Adipocyte (in vitro differentiated cells): ENCODE measurements at places on chromosomes 7 and 10.

- no peak for DNase-seq
Observed at GRCh38 chr7:108203537-108203936, 73.4 kb upstream of the LAMB4 start.

DNA sequence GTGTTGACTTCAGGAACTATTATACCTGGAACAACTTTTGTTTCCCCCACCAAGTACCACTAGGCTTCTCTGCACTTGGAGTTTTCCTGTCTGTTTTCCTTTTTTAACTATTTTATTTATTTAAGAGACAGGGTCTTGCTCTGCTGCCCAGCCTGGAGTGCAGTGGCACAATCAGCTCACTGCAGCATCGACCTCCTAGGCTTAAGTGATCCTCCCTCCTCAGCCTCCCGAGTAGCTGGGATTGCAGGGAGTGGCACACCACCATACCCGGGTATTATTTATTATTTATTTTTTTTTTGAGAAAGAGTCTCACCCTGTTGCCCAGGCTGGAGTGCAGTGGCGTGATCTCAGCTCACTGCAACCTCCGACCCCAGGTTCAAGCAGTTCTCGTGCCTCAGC, 2.1 kb upstream of the GIGYF1 start:
- no peak for DNase-seq

DNA sequence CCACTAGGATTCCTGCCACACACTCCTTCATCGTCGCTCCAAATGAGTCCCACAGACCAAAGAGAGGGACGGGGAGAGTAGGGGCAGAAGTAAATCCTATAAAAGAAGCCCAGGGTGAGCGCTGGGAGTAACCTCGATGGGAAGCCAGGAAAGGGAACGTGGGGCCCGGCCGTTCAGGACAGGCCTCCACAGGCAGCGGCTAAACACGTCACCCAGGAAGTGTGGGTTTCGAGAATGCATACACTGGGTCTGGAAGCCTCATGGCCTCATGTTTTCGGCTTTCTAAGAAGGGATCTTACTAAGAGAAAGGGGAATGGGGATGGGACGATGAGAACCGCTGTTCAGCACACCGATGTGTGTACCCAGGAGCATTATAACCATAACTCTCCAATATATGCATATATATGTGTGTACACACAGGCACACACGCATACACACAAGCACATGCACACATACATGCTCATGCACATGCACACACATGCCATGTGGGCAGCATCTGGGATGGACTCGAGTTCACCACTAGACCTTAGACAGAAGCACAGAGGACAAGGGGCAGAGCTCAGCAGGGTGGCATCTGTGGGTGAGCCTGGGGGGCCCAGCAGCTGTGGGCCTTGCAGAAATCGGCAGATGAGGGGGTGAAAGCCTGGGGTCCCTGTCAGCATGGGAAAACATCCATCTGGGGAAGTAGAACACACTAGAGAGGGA, 14.8 kb upstream of the CNPY1 start:
- no peak for DNase-seq

DNA sequence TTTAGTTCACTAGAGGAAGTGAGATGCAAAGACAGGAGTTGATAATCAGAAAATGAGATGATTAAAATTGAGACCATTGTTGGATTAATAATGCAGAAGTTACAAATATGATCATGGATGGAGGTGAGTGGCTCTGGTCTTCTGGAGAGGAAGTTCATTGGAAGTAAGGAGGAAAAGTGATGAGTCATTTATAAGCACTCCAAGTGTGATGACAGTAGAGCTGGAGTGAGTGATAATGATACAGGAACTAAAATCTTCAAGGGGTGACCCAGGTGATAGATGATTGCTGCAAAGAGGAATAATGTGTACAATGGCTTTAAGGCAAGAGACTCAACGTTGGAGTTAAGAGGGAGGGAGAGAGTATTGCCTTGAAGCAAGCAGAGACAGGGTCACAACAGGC, 20.7 kb downstream of the ZNF32 start:
- no peak for DNase-seq

DNA sequence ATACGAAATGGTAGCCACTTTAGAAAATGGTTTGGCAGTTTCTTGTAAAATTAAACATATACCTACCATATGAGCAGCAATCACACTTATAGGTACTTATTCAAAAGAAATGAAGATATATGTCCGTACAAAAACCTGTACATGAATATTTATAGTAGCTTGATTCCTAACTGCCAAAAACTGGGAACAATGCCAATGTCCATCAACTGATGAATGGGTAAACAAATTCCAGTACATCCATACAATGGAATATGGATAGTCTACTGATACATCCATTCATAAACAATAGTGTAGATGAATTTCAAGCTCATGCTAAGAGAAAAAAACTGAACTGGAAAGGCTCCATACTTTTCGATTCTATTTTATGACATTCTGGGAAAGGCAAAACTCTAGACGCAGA, 68.5 kb downstream of the AGK start:
- no peak for DNase-seq

- no peak for DNase-seq
Observed at GRCh38 chr10:35208536-35208935, 81.9 kb downstream of the CREM start.

GRCh38 chr7:43108255-43109011, 4.0 kb upstream of the HECW1 start:
- peak; percentile 73 for DNase-seq

DNA sequence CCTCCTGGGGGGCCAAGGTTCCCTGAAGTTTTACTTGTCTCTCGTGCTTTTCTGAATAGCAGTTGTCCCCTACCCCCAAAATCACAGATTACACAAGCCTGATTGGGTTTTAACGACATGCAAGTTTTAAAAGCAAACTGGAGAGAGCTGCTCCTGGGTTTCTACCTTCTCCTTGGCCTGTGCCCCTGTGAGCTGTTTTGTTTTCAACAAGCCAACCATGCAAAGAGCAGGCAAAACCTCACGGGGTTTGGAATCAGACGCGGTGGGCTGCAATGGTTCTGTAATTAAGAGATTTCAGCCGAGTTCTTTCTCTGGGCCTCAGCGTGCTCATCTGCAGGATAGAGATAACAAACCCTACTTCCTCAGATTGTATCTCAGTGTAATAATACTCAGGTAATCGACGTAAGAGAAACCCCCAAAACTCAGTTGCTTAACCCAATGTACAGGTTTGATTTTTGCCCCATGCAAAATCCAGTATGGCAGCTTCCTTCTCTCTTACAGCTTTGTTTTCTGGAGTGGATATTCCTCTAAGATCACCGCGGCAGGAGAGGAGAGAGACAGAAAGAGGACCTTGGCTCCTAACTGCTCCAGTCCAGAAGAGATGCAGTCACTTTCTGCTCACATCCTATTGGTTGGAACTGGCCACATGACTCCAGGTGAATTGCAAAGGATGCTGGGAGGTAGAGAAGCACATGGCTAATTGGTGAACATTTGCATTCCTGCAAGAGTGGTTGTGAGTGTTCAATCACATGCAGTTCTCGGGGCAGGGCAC, 42.0 kb downstream of the MYL10 start:
- no peak for DNase-seq

- no peak for DNase-seq
Observed at GRCh38 chr10:96918214-96919002, 86.3 kb downstream of the LCOR start.

- peak; percentile 82 for DNase-seq
Observed at GRCh38 chr7:44678471-44679179, 70.0 kb upstream of the ZMIZ2 start.

DNA sequence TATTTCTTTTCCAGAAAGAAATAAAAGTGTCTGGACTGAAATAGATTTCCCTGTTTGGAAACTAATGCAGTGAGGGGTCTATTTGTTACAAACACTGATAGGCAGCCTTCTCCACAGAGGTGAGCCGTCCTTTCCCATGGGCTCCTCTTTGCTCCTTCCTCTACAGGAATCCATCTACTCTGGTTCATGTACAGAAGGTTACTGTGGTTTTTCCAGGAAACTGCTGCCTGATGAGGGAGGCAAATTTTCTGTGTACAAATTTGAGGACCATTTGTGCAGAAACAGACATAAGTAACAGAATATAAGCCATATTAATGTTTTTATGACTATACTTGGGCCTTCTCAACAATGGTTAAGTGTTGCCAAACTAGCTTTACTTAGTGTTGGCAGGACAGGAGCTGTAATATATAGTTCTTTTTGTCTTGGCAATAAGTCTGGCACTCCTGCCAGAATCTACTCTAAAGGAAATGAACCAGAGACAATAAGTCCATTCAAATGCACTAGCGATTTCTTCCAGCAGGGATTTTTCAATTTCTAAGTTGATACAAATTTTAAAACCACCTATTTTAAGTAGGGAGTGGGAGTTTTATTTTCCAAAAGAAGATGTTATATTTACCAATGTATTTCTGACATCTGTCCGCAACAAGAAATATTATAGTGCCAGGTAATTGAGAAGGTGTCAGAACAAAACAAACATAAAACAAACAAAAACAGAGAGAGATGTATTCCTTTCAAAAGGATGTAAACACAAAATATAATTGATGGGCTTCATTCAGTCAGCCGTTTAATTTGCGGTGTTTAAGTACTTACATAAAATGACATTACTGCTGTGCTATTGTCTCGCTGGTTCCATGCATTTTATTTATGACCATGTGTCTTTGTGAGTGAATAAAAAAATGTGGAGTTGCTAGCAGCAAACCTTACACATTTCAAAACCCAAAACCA, 91.0 kb upstream of the NFE2L3 start:
- DNase-seq, result no peak

- no peak for DNase-seq
Observed at GRCh38 chr7:46982928-46983327, 599.0 kb downstream of the TNS3 start.

- DNase-seq, result no peak
Observed at GRCh38 chr7:17153536-17153935, 144.9 kb upstream of the AHR start.

DNA sequence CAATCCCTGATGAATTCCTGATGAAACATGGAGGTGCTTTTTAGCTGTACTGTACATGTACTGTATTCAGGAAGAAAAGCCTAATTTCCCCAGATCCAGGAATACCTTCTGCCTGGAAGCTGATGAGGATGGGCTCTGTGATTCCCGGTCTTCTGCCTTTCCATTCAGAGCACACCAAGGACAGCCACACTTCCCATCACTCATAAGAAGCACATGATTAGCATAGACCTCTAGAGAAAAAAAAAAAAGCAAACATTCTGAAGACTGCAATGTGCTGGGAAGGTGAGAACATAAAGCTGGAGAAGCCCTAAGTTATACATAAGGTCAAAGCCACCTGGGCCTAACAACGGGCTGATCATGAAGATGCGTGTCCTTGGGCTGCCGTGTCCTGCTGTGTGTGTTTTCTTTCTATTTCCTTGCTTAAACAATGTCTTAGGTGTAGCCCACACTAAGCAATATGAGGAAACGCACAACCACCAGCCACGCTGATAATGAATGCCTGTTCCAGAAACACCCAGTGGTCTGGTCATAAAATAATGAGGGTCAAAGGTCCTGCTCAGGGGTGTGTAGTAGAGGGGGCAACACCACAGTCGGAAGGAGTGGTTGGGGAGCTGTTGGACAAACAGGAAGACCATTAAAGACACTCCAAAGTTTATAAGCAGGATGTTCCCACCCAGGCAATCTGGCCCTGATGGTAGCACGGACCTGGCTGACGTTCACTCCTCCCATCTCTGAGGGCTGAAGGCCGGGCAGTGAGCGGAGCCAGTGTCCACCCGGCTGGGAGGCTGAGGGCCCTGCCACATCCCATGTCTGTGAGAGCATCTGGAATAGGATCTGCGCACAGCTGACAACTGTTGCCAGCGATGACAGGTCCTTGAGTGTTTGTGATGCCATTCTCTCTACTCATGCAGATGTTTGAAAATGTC, 7.9 kb downstream of the PKD1L1 start:
- peak; percentile 52 for DNase-seq

DNA sequence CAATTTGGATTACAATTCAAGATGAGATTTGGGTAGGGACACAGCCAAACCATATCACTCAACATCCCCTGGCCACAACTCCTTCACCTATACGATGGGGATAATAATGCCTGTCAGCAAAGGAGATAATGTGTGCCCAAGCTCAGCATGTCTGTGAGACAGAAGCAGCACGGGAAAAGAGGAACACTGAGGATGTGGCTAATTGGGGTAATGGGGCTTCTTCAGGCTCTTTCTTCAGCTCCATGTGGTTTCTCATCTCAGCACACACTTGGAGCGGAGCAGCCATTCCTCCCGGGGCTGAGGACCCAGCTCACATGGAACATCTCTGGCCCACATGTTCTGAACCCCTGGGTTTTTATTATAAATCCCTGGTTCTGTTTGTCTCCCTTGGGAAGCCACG, 136.0 kb upstream of the NAMPT start:
- DNase-seq, result no peak

GRCh38 chr7:508461-509170, 11.0 kb downstream of the PDGFA start:
- no peak for DNase-seq

DNA sequence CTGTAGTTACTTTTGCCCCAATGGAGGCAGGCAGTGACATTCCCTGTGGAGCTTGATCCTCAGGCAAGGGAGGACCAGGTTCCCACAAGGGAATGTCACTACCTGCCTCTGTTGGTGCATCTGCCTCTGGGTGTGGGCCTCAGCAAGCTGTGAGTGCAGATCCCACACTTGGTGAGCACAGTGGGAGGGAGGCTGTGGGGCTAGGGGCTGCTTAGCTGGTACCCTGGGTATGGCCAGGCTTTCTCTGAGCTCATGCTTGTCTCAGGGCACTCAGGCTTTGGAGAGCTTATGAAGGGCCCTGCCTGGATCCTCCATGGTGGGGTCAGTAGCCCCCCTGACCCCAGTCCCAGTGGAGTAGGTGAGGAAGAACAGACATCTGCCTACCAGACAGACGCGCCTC, 16.2 kb upstream of the ZNF488 start:
- no peak for DNase-seq

GRCh38 chr10:49157229-49157628, 23.4 kb upstream of the FAM170B start:
- no peak for DNase-seq

DNA sequence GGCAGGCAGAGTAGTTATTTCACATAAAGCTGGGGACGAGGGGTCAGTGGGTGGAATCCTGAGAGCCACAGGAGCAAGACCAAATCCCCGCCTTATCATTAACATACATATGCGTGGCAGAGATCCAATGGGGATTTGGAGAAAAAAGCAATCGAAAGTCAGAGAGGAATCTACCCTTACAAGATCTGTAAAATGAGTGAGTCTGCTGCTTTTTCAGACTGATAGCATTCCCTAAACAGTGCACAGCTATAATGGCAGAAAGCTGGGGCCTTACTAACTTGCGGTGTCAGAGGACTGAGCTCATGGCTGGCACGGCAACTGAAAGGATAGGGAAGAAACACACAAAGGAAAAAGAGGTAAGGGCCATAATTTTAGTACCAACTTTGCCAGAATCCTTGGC, 25.0 kb downstream of the GPR22 start:
- DNase-seq, result no peak

GRCh38 chr7:142819530-142819929, 35.3 kb upstream of the EPHB6 start:
- no peak for DNase-seq
